ENCODE measurements at places on chromosomes 5 and 9.

DNA sequence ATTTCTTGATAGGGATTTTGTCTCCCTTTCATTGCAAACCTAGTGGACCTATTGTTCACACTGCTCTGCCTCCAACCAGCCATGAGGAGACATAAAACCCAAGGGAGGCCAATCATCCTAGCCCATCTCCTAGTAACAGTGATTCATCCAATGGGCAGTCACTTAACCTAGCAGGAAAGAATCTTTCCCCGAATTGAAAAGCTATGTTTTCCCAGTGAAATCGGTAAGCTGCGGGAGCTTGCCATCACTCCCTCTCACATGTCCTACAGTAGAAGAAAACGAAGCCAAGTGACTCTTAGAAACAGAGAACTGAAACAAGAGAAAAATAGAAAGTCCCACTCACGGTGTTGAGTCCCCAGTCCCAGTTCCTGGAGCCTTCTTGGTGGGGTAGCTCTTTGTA lies 123.3 kb downstream of the SUSD1 start:
- no peak for DNase-seq

- no peak for DNase-seq
Observed at GRCh38 chr9:101791938-101792337, 53.5 kb upstream of the GRIN3A start.

DNA sequence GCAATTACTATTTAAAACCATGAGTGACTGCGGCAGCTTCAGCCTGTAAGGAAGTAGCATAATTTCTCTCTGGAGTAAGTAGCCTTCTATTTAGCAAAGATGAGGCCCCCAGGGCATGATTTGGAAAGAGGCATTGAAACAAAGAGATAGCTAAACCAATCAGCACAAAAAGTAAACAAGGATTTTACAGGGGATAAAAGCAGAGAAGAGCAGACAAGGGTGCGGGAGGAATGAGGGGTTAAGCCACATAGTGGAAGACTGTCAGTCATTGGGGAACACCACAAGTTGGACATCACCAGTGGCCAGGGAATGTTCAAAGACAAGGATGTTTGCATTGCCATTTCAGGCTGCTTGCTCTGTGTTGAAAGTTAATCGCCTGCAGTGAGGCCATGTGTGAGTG lies 24.0 kb upstream of the C5orf63 start:
- DNase-seq = no peak

- no peak for DNase-seq
Observed at GRCh38 chr5:126368239-126368812, 54.9 kb upstream of the GRAMD2B start.

GRCh38 chr9:119880361-119880760 lies 511.1 kb upstream of the BRINP1 start:
- DNase-seq = no peak

- DNase-seq = no peak
Observed at GRCh38 chr9:102435427-102435826, 559.7 kb upstream of the CYLC2 start.
